ENCODE measurements at places on chromosomes 5 and 9. TPM values are rescaled to one million over a fixed set of nuclear protein-coding genes. Genes with fewer than 3 reads are reported as not detected.

Gene LOX
- 360 TPM for total RNA-seq

Gene SHOC1
- not detected for total RNA-seq

Gene ANKRD18A
- total RNA-seq = 0.07 TPM

Gene HMGCS1
- 19.5 TPM for total RNA-seq

Gene RNF180
- total RNA-seq = 0.10 TPM

Gene IRX4
- 5.1 TPM for total RNA-seq

Gene PCDHGA5
- total RNA-seq = not detected

Gene CDH9
- not detected for total RNA-seq

Gene ADAMTS12
- total RNA-seq = 8.1 TPM

Gene FOXD1
- total RNA-seq = 9.6 TPM

Gene ASS1
- 752 TPM for total RNA-seq

Gene PCDHA1
- 0.10 TPM for total RNA-seq

Gene PPP1R26
- total RNA-seq = 20.3 TPM

Gene SEMA5A
- 22.3 TPM for total RNA-seq

Gene PDCD1LG2
- 1.1 TPM for total RNA-seq

Gene NR5A1
- total RNA-seq = not detected

Gene DAPK1
- 44.6 TPM for total RNA-seq

Gene MAMDC4
- 0.63 TPM for total RNA-seq

Gene CCDC183
- not detected for total RNA-seq

DNA sequence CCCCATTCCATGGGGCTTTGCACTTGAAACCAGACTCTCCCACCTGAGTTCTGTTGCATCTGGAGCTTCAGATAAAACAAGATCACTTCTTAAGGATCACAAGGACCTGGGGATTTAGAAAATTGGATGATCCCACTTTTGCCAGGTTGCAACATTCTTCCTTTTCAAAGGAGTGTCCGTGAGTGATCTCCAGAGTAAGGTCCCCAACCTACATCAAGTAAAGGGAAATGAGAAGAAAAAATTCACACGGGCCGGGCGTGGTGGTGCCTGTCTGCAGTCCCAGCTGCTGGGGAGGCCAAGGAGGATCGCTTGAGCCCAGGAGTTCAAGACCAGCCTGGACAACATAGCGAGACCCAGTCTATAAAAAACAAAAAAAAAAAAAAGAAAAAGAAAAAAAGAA is 41.2 kb upstream of the COL5A1 start:
- no peak for DNase-seq

DNA sequence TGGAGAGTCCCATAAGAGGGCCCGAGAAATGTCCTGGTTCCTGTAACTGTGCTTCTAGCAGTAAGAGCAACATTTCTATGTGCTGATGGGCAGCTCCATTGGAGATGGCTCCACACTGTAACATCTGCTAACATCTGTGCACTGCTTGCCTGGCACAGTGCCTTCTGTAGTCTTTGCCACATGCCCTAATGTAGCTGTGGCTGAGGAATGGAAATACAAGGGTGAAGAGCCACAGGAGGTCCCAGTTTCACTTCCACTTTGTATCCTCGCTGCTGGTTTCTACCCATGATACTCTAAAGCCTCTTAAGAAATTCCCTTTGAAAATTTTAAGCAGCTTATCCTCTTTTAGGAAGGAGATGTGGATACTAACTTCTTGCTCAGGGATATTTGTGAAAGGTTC is 97.4 kb downstream of the HOMER1 start:
- peak; percentile 24 for DNase-seq

DNA sequence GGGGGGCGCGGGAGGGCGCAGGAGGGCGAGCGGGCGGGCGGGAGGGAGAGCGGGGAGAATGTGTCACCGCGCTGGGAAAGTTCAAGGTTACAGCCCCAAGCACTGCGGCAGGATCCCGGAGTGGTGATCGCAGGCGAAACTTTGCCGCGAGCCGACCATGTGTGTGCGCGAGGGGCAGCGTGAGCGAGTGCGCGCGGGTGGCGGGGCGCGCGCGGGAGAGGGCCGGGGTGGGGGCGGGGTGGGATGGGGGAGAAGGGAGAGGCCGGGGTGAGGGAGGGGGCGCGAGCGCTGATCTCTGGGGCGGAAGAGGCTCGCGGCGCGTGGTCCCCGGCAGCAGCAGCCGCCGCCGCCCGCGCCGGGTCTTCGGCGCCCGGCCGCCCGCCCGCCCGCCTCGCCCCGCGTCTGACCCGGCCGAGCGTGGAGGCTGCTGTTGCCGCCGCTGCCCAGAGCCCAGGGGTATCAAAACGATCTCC is at the start of gene NFIB:
TSS of gene NFIB (minus strand) at position 191 of the 473 bp plus-strand sequence. CDS start 630 bp downstream, outside the sequence.
- peak; percentile 100 for DNase-seq

DNA sequence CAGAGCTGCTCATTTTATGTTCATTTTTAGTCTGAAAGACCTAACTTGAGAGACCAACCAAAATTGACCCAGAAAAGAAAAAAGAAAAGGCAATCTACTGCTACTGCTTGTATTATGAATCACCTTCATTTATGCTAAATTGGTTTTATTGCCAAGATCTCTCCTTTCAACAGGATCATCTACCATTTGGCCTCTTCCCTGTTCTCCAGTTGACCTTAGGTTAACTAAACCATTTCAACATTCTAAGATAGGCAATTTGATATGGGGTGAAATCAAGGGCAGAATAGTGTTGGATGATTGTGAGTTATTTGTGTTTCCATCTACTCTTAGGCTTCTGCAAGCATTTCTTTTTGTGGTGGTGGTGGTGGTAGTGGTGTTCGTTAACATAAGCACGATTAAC is 48.3 kb upstream of the POU4F3 start:
- no peak for DNase-seq

DNA sequence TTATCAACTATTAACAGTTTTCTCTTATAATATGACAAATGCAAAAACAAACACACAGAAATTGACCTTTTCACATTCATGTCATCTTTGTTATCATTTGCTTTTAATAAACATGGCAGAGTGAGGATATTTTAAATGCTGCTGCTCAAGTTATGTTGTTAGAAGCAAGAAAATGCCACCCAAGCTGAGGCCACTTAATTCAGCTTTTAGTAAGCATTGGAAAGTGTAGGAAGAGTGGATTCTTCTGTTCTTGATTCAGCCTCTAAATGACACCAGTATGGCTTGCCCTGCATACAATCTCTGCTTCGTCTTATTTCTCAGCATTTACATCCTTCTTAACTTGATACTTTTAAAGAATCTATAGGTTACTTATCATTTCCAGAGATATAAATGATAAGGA is 420.4 kb upstream of the POU5F2 start:
- DNase-seq = no peak

GRCh38 chr9:136943291-136944211 is 987 bp downstream of the FBXW5 start:
- peak; percentile 45 for DNase-seq

GRCh38 chr9:19788614-19789271 is at the start of gene SLC24A2:
Gene SLC24A2, minus strand, starts transcription at chr9:19789037.
- peak; percentile 14 for DNase-seq

- no peak for DNase-seq
Measured at GRCh38 chr9:16475257-16475656, 395.2 kb downstream of the BNC2 start.

GRCh38 chr9:120889606-120890271 is 12.8 kb upstream of the PHF19 start:
- DNase-seq = peak; percentile 57

- DNase-seq = no peak
Measured at GRCh38 chr9:27563738-27564430, 9.4 kb downstream of the C9orf72 start.

GRCh38 chr5:149007174-149007573 is 55.7 kb downstream of the SH3TC2 start:
- DNase-seq = no peak

DNA sequence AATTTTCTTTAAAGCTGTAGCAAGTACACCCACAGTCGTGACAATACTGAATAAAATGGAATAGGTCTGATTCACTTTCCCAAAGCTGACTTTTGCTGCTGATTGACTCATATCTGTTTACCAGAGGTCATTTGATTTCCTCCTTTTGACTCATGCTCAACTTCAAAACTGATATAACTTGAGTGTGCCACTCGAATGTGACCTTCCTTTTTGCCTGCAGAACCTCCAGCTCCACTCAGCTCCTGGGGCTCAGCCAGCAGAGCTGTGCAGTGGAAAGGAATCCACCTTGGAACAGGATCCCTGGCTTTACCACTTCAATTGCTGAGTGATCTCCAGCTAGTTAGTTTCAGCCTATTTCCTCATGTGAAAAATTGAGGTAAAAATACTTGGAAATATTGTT is 84.1 kb downstream of the FEM1C start:
- DNase-seq = peak; percentile 96

GRCh38 chr9:6790866-6791265 is 33.1 kb downstream of the KDM4C start:
- DNase-seq = no peak

GRCh38 chr9:16515207-16515606 is 355.3 kb downstream of the BNC2 start:
- DNase-seq = peak; percentile 70

GRCh38 chr5:78622302-78622971 is 26.1 kb downstream of the LHFPL2 start:
- DNase-seq = no peak

- no peak for DNase-seq
Measured at GRCh38 chr5:14723701-14724132, 59.2 kb downstream of the OTULIN start.

GRCh38 chr5:133325864-133326263 is 274.1 kb downstream of the HSPA4 start:
- DNase-seq = no peak

- DNase-seq = no peak
Measured at GRCh38 chr5:65611524-65611923, 12.6 kb downstream of the TRIM23 start.

GRCh38 chr9:32722704-32723103 is 60.6 kb upstream of the TMEM215 start:
- no peak for DNase-seq

GRCh38 chr9:126132746-126133145 is 193.9 kb upstream of the MVB12B start:
- no peak for DNase-seq

DNA sequence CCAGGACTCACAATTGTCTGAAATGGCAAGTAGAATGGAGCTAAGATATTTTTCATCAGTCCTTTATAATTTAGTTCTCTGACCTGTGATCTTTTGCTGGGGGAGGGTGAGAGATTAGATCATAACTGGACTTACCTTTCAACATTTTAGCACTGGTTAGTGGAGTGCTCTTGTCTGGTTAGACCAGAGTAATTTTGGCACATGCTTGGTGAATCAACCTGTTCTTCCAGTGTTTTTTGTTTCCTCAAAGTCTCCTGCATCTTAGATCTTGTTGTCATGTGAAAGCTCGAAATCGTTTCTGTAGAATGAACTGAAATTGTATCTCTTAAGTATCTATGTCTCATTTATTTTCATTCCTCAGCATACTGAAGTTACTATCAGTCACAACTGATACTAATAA is 122.4 kb downstream of the TLE4 start:
- no peak for DNase-seq

GRCh38 chr5:160266044-160266443 is 36.7 kb downstream of the FABP6 start:
- no peak for DNase-seq

DNA sequence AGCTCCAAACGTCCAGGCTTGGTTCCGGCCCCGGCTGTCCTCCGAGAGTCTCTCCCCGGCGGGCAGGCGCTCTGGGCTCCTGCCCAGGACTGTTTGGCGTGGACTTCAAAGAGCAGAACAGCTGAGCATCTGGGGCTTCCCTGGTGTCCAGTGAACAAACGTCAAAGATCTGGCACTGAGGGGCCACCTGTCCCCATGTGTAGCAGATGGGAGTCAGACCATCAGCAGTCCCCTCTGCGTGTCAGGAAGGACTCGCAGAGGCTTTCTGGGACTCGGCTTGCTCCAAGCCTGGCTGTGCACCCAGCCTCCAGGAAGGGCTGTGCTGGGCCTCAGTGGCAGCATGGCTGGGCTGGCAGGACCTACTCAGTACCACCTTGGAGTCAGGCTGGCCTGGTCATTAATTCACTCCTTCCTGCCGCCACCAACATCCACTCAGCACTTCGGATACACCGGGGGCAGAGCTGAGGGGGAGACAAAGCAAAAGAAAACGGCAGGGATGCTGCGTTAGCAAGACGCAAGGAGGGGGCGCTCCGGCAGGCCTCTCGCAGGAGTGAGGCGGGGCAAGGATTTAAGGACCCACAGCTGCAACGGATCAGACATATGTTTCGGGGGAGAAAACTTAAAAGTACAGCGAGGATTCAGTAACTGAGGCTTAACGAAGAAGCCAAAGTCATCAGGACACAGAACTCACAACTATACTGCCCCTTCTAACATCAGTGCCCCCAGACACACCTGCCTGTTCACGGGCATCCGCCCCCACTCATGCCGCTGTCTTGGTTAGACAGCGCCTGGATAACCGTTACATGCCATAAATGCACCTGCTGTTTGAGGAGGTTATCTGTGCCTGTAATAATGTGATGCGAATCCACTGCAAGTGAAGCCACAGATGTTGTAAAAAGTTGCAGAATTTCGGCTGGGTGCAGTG is 164.5 kb upstream of the PHYKPL start:
- DNase-seq = no peak

- DNase-seq = no peak
Measured at GRCh38 chr5:30574761-30575160, 618.7 kb upstream of the CDH6 start.

GRCh38 chr5:64210866-64211265 is 45.2 kb downstream of the RNF180 start:
- DNase-seq = peak; percentile 39

- DNase-seq = no peak
Measured at GRCh38 chr5:133470841-133471240, 141.5 kb downstream of the FSTL4 start.

GRCh38 chr5:75509956-75510355 is 1.5 kb downstream of the CERT1 start:
- DNase-seq = no peak

- DNase-seq = peak; percentile 70
Measured at GRCh38 chr9:35914301-35914807, 5.1 kb downstream of the SPAAR start.

DNA sequence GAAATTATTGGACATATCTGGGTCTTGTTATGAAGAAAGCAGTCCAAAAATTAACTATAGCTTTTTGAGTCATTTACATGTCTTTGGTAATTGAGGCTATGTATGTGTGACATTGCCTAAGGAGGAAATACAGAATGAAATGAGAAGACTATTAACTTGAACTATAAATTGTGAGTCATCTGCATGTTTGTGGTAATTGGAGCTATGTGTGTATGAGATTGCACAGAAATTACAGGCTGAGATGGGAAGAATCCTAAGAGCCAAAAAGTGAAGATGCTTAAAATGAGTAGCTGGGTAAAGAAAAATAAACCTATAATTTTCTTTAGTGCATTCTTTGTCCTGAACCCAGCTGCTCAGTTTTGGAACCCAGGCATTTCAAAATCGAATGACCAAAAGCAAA is 747.6 kb upstream of the EDIL3 start:
- no peak for DNase-seq

- DNase-seq = peak; percentile 92
Measured at GRCh38 chr9:134624621-134625181, 16.9 kb upstream of the COL5A1 start.
